ENCODE measurements at places on chromosomes 7 and 10.

- DNase-seq = no peak
Measured at GRCh38 chr10:59047180-59047579, 129.3 kb upstream of the PHYHIPL start.

DNA sequence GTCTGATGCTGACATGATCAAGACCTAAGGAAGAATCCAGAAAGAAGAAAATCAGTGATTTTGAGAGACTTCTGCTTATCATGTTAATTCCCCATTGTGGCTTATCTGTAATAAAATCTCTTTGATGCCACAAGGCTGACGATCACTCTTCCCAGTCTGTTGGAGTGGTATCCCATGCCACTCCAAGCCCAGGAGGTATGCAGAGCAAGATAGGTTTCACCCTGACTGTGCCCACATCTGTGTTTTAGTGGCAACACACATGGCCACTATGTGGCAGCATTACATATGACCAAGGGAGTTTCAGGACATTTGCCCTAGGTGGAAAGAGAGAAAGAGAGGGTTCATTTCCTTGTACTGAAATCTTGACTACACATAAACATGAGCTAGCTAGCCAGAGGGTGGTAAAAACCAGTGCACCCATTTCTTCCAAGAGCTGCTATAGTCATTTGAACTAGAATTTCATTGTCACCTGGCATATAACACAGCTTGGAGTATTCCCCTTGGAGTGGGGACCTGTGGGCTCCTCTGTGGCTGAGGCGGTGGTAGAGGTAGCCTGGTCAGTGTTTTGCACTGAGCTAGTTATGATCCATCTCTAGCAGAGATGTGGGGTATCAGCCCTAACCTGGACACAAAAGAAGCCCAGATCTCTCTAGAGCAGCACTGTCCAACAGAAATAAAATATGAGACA lies 20.8 kb downstream of the LAMB4 start:
- DNase-seq = no peak

- no peak for DNase-seq
Measured at GRCh38 chr10:9012312-9012711, 957.8 kb downstream of the GATA3 start.

- no peak for DNase-seq
Measured at GRCh38 chr10:58780476-58780875, 267.8 kb downstream of the BICC1 start.

- DNase-seq = no peak
Measured at GRCh38 chr10:733086-733485, 43.6 kb upstream of the DIP2C start.

DNA sequence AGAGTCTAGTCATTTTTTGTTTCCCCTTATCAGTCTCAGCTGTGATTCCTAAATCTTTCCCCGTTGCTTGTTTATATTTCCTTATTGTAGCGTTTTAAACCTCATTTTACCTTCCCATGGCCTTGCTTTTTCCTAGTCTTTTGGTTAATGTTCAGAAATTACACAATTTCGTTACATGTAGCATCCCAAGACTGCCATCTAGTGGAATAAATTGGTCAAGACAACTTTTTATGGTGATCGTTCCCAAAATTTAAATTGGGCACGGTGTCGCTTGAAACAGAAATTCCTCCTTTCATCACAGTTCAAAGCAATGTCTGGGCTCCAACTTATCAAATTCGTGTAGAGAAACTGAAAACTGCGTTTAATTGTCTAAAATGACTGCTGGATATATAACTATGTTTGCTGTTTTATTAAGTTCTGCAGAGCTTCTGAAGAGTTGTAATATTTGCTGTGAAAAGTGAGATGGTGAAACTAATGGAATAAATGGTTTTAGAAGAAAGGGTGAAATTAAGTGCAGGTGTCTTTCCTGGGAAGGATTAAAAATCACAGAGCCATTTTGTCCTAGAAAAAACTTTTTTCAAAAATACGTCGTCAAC lies 370.2 kb downstream of the PHF14 start:
- DNase-seq = no peak

- DNase-seq = no peak
Measured at GRCh38 chr7:27908534-27909165, 168.7 kb downstream of the TAX1BP1 start.
